ENCODE measurements at places on chromosomes 5 and 9.

DNA sequence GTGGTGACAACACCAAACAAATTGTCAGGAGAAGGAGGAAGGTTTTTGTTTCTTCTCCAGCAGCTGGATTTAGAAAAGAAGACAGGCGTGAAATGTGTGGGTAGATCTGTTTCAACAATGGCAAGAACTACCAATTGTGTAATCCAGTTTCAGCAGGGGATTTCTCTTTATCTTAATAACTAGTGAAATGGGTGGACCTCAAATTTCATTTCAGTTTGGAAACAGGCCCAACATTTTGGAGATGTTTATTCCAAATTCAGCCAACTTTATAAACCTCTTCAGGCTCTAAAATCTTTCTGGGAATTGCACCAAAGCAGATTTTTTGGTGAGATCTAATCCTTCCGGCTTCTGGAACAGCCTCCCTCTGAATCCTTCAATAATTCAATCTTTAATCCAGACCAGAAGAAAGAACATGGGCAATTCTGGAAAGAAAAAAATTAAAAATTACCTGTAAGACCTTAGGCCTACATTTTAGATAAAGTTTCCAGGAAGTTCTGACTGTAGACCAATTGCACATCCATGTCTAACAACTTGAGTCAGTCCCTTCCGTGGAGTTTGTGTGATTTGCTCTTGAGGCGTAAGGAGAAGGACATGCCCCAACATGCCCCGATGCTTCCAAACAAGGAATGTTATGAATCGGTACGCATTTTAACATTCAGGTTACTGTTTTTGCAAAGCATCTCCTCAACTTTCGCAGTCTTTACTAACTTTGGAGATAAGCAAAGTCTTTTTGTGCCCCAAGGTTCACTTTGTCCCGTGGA lies 423.6 kb downstream of the IRX1 start:
- no peak for DNase-seq

DNA sequence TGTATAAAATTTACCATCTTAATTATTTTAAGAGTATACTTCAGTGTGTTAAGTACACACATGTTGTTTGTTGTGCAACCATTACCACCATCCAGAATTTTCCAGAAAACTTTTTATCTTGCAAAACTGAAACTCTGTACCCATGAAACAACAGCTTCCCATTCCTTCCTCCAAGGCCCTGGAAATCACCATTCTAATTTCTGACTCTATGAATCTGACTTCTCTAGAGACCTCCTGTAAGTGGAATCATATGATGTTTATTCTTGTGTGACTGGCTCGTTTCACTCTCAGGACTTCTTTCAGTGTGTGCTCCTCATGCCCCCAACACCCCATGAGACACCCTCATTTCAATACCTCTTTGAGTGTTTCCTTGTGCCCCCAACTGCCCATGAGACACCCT lies 60.4 kb upstream of the COL15A1 start:
- no peak for DNase-seq

- no peak for DNase-seq
These were observed 7.8 kb downstream of the ALAD start for GRCh38 chr9:113393281-113393680.

DNA sequence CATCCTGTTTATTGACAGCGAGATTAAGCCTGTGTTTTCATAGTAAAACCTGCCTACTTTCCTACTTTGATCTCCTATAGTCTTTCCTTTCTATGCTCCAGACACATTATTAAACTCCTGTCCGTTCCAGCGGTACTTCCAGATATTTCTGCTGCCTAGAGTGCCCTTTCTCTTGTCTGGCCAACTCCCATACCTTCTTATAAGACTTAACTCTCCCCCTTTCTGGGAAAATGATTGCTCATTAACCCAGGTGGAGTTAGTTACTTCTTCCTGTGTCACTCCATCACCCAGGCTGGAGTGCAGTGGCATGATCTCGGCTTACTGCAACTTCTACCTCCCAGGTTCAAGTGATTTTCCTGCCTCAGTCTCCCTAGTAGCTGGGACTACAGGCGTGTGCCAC lies 33.1 kb downstream of the KDM4C start:
- no peak for DNase-seq

- no peak for DNase-seq
These were observed 2.8 kb downstream of the ALDOB start for GRCh38 chr9:101432740-101433139.

DNA sequence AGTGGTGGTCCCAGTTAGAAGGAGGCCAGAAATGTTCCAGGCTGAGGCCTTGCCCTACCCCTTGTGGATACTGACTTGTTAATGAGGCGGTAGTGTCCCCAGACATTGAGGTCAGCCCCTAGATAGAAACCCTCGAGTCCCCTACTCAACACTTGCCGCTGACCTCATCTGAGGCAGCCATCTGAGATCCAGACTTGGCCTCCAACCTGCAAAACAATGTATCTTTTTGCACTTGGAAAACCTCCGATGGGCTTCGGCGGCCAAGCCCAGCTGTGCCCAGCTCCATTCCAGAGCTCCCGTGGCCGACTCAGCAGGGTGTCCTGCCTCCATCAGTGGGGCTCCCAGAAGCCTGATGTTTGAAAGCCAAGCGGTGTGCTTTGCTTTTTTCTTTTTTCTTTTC lies 122.1 kb downstream of the WNK2 start:
- DNase-seq = no peak

DNA sequence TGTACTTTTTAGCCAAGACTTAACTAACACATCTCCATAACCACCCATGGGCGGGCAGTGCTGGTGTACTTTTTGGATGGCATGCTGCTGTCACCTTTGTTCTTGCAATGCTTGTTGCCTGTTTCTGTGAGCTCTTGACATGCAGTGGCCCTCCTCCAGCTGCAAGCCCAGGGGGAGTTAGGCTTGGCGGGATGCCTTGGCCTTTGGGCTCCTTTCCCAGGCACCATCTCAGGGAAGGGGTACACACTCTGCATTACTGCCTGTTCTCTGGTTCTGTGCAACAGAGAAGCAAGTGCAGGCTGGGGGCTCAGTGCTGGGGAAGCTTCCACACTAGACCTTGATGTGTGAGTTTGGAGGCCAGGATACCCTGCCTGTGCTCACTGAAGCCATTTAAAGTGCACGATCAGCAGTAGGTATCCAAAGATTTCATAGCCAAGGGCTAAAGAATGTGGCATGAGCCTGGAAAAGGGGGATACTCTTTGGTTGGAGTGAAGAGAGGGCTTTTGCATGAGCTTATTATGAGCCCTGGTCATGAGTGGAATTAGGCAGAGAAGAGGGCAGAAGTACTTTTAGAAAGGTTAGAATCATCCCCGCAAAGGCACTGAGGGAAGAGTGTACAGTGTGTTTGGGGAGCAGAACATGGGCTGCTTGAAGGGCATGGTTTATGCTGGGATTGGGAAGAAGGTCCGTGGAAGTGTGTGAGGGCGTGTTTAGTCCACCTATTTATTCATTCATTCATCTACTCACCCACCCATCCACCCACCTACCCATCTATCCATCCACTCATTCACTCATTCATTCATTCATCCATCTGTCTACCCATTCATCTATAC lies 22.5 kb downstream of the PSAT1 start:
- no peak for DNase-seq

- DNase-seq = peak; percentile 80
These were observed 142.6 kb upstream of the LMX1B start for GRCh38 chr9:126471084-126471624.

DNA sequence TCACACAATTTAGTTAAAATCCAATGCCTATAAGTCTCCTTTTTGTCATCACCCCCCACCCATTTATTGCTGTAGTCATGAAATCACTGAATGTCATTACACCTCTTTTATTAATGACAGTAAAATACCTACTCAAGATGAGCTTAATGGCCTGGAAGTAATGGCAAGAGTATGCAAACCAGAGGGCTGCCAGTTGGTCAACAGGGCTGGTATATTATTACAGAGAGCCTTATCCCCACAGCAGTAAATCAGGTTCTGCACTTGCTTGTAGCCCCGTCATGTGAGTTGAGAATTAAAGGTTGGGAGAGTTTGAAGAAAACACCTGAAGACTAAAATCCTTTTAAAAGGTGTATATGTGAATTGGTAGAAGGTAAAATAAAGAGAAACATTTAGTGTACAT lies 372.4 kb downstream of the MAT2B start:
- DNase-seq = no peak

DNA sequence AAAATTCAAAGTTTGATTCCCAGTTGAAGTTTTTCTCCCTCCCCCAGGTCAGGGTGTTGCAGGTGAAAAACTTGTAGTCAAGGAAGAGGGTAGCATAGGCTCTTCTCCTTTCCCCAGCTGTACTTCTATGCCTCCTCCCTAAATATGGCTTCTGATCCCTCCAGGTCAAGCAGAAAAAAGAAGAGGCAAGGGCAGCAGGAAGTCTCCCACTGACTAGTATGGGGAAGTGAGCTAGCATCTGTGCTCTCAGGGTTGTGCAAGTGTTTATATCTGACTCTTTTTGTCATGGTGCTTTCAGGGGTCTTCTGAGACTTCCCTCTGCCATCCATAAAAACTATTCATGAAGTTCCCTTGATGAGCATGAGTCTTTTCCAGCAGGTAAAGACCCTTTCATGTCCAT lies 76.0 kb downstream of the ATPSCKMT start:
- no peak for DNase-seq

DNA sequence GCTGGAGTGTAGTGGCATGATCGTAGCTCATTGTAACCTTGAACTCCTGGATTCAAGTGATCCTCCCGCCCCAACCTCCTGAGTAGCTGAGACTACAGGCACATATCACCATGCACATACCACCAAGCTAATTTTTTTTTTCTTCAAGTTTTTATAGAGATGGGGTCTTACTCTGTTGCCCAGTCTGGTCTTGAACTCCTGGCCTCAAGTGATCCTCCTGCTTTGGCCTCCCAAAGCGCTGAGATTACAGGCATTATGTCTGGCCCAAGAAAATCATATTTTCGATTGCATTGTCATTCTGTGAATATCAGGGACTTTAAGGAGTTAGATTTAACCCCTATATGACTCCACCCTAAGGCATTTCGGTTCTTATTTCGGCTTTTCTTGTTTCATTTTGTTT lies 116.6 kb downstream of the VPS13A start:
- no peak for DNase-seq

GRCh38 chr5:31645420-31646081 lies 6.6 kb downstream of the PDZD2 start:
- no peak for DNase-seq

- DNase-seq = no peak
These were observed 15.6 kb downstream of the FBXO4 start for GRCh38 chr5:41940641-41941040.

DNA sequence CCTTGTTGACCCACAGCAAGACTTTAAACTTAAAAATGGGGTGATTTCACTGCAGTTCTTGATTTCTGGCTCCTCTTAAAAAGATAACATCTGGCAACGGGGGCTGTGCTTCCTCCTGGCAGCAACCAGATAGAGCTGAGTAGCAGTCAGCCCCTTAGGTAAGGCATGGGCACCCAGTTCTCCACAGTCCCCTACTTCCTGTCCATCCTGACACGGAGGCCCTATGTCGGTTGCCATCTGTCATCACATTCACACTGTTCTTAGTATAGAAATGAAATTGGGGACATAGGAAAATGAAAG lies 11.7 kb downstream of the CD74 start:
- peak; percentile 49 for DNase-seq

- no peak for DNase-seq
These were observed 8.8 kb upstream of the C5orf15 start for GRCh38 chr5:133977161-133977787.

DNA sequence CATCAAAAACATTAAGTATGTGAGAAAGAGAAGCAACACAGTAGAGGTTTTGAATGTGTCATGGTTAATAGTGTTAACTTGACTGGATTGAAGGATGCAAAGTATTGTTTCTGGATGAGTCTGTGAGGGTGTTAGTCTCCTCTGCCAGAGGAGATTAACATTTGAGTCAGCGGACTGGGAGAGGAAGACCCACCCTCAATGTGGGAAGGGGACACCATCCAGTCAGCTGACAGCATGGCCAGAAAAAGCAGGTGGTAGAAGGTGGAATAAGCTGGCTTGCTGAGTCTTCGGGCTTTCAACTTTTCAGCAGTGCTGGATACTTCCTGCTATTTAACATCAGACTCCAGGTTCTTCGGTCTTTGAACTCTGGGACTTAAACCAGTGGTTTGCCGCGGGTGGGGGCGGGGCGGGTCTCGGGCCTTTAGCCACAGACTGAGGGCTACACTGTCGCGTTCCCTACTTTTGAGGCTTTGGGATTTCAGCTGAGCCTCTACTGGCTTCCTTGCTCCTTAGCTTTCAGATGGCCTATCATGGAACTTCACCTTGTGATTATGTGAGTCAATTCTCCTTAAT lies 309.9 kb upstream of the ST8SIA4 start:
- no peak for DNase-seq

DNA sequence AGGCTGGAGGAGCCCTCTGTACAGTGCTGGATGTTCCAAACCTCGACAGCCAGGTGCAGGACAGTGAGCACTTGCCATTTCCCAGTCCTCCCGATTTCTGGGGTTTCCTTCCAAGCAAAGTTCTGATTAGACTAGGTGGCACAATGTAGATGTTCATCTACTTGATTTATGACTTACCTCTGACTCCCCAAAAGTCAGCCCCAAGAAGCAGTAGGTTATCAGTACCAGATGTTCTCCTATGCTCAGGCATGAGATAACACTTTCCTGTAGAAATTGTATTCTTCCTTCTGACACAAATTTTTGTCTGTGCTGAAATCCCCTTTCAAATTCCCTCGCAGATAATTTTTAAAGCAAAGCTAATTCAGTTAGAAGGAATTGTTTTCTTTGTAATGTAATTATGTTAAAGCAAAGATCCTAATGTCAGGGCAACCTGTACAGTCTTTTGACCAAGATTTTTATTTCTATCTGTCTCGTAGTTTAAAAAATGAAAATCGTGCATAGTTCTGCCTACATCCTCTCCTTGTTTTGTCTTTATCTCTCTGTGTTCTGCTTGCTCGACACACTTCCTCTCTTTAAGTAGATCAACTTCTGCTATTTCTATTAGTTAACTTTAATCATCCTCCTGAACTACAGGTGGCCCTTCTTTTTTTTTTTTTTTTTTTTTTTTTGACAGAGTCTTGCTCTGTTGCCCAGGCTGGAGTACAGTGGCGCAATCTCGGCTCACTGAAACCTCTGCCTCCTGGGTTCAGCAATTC lies 102.4 kb upstream of the PJA2 start:
- no peak for DNase-seq

- peak; percentile 51 for DNase-seq
These were observed 599 bp downstream of the LYRM7 start for GRCh38 chr5:131171276-131171810.

GRCh38 chr9:117521293-117521692 lies 106.4 kb upstream of the ASTN2 start:
- no peak for DNase-seq

DNA sequence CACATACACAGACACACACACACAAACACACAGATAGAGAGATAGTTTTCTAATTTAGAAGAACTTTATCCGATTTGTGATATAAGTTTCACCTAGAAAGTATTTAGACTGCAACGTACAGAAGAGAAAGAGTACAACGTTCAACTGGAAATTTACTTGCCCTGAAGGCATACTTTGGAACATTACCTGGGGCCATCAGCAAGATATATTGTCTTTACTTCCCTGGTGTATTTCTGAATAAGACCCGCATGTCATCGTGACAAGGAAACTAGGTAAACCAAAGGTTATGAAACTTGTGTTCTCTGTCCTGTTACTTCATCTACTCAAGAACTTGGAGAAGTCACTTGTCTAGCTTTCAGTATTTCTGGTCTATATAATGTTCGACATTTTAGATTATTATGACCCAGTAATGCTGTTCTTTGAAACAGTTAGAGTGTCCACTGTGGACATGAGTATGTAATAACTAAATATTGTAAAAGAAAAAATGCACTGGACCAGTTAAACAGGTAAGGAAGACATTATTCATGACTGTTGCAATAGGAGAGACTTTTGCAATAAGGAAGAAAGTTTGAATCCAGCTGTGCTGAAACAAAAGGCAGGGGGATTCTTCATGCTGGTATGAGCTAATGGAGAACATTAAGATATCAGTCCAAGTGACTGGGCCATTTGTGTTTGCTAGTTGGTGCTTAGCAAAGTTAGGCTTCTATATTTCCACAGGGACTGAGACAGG lies 1791.1 kb downstream of the MAT2B start:
- DNase-seq = no peak

Measured in NAMALWA (cell line).